ENCODE measurements at places on chromosomes 2 and 18.

DNA sequence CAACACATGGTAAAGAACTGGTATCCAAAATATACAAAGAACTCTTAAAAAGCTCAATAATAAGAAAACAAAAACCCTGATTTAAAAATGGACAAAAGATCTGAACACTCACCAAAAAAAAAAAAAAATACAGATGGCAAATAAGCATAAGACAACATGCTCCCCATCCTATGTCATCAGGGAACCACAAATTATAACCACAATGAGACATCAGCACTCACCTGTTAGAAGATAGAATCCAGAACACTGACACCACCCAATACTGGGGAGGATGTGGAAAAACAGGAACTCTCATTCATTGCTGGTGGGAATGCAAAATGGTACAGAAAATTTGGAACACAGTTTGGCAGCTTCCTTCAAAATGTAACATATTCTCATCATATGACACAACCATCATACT lies 66.7 kb downstream of the TMX3 start:
- no peak for DNase-seq

GRCh38 chr2:26609205-26609631 lies 31.9 kb downstream of the CIB4 start:
- no peak for DNase-seq

GRCh38 chr2:207704078-207704477 lies 7.4 kb upstream of the CCNYL1 start:
- no peak for DNase-seq

- no peak for DNase-seq
Observed at GRCh38 chr2:37020887-37021796, 54.8 kb upstream of the STRN start.

GRCh38 chr18:5393779-5394178 lies 98.3 kb upstream of the ZBTB14 start:
- DNase-seq, result no peak

GRCh38 chr2:121961761-121962160 lies 206.3 kb downstream of the TSN start:
- DNase-seq, result no peak

Measured in activated naive CD4-positive, alpha-beta T cell (primary cell).